ENCODE measurements at places on chromosomes 16 and 17. TPM values are rescaled to one million over a fixed set of nuclear protein-coding genes. Genes with fewer than 3 reads are reported as not detected.
A peak's percentile ranks its signal among the peaks of the same experiment; 100 is the strongest.

The HID1 gene
- total RNA-seq = 1.6 TPM

- H3K4me1 ChIP-seq = peaks cover 77% of the 10 kb centered on the region
- H3K27me3 ChIP-seq = no peaks in the 10 kb centered on the region
- H3K36me3 ChIP-seq = no peaks in the 10 kb centered on the region
- no peak overlapping the region for H3K4me3 ChIP-seq
- no peak overlapping the region for H3K27ac ChIP-seq
Observed at GRCh38 chr16:23859713-23860269, 24.0 kb downstream of the PRKCB start.

The CRISPLD2 gene
- total RNA-seq = 0.14 TPM

DNA sequence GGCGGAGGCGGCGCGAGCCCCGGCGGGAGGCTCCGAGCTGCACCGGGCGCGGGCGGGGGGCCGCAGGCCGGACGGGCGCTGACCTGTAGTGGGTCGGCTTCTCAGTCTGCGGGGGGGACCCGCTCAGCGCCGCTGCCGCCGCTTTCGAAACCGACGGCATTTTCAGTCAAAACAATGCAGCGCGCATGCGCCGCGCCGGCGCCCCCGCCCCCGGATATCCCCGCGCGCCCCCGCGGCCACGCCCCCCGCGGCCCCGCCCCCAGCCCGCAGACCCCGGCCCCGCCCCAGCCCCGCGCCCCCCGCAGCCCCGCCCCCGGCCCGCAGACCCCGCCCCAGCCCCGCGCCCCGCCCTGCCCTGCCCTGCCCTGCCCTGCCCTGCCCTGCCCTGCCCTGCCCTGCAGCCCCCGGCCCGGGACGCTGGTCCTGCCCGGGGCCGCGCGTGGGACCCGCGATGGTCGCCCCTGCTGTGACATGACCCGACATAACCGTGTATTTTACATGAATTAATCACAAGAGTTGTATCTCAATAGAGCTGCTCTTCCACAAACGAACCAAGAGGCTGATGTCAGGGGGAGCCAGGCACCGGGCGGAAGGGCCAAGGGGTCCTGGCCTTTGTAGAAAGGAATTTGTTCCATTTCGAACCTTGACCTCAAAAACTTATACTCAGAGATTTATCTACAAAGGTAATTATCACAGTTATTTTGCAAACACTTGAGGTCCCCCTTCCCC is at the start of gene UNKL:
TSS of gene UNKL (minus strand) at position 173 of the 729 bp plus-strand sequence. CDS start at position 160, 13 bp downstream.
- peaks cover 32% of the 10 kb centered on the region for H3K4me1 ChIP-seq
- H3K36me3 ChIP-seq = peaks cover 3% of the 10 kb centered on the region
- peak within 1 kb of the TSS; percentile 86 for H3K27ac ChIP-seq
- H3K27me3 ChIP-seq = no peaks in the 10 kb centered on the region
- DNase-seq = peak; percentile 79

The SLC12A3 gene
- not detected for total RNA-seq

The CA7 gene
- total RNA-seq = not detected

- H3K4me3 ChIP-seq = no peak overlapping the region
- H3K27ac ChIP-seq = no peak overlapping the region
- no peak for DNase-seq
- H3K4me1 ChIP-seq = no peaks in the 10 kb centered on the region
- no peaks in the 10 kb centered on the region for H3K27me3 ChIP-seq
- no peaks in the 10 kb centered on the region for H3K36me3 ChIP-seq
Observed at GRCh38 chr16:82834151-82834815, 207.5 kb downstream of the CDH13 start.

The MT1H gene
- 7.4 TPM for total RNA-seq

The CYGB gene
- total RNA-seq = not detected

The CCL7 gene
- not detected for total RNA-seq

- no peak for DNase-seq
- peaks cover 44% of the 10 kb centered on the region for H3K36me3 ChIP-seq
- no peak overlapping the region for H3K27ac ChIP-seq
- no peak overlapping the region for H3K4me3 ChIP-seq
Observed at GRCh38 chr17:8482546-8482945, 46.9 kb downstream of the NDEL1 start.

The NECAB2 gene
- not detected for total RNA-seq

DNA sequence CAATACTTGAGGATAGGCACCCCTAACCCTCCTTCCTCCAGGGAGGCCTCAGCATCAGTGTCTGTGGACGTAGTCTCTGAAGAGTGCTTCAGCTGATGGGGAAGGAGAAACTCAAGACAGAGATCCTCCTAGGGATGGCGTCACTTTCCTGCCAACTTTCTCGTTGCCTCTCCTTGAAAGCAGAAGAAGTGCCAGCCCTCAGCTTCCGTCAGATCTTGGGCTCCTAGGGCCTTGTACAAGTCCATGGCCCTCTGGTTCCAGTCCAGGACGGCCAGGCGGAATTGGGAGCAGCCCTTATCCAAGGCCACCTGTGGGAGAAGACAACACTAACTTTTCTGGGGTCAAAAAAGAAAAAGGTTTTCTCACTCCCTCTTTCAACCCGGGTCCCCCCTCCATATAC is 1.3 kb downstream of the SAT2 start:
- peaks cover 1% of the 10 kb centered on the region for H3K36me3 ChIP-seq
- DNase-seq = no peak
- peaks cover 7% of the 10 kb centered on the region for H3K4me1 ChIP-seq
- H3K4me3 ChIP-seq = peak overlapping the region; percentile 88
- no peaks in the 10 kb centered on the region for H3K27me3 ChIP-seq

DNA sequence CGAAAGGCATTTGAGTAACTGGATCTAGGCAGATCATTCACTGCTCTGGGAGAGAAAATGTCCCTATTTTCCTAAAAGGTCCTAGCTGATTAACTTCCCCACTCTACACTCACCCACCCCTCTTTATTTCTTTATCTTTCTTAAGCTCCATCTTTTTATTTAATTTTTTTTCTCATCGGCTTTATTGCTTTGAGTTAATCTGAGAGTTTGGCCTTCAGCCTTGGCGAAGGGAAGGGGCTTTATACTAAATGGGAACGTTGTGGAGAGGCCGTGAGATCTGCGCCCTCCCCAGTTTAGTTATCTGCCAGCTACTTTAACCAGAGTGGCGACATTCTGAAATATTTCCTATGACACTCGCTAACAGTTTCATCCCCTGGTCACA is 882 bp upstream of the TOX3 start:
- peaks cover 7% of the 10 kb centered on the region for H3K4me1 ChIP-seq
- H3K36me3 ChIP-seq = peaks cover 2% of the 10 kb centered on the region
- DNase-seq = no peak
- H3K27ac ChIP-seq = no peak overlapping the region
- H3K4me3 ChIP-seq = no peak overlapping the region

The TP53TG3D gene
- total RNA-seq = not detected

DNA sequence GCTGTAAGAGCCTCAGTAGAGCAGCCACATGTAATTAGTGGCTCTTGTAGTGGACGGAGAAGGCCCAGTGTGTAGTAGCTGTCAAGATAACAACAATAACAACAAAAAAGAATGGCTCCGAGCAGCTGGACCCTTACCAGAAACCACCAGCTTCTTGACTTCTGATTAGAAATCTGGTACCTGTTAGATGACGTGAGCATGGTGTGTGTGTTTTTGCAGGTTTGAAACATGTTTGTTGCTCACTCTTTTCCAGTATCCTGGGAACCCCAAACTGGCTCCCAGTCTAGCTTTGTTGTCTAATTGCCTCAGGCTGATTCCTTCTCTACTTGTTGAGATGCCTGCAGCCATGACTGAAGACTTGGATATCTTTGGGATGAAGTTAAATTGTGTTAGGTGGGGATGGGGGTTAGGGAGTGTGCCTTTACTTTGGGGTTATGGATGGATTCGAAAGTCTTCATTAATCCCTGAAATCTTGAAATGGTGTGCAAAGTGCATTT is 21.0 kb downstream of the IGF2BP1 start:
- H3K36me3 ChIP-seq = no peaks in the 10 kb centered on the region
- H3K27ac ChIP-seq = no peak overlapping the region
- no peak overlapping the region for H3K4me3 ChIP-seq

The PIK3R5 gene
- 18.1 TPM for total RNA-seq

- peaks cover 68% of the 10 kb centered on the region for H3K4me1 ChIP-seq
- no peaks in the 10 kb centered on the region for H3K27me3 ChIP-seq
- peaks cover 62% of the 10 kb centered on the region for H3K36me3 ChIP-seq
- H3K27ac ChIP-seq = peak overlapping the region; percentile 92
- H3K4me3 ChIP-seq = peak overlapping the region; percentile 62
Observed at GRCh38 chr17:44210342-44211192, 8.9 kb downstream of the UBTF start.

DNA sequence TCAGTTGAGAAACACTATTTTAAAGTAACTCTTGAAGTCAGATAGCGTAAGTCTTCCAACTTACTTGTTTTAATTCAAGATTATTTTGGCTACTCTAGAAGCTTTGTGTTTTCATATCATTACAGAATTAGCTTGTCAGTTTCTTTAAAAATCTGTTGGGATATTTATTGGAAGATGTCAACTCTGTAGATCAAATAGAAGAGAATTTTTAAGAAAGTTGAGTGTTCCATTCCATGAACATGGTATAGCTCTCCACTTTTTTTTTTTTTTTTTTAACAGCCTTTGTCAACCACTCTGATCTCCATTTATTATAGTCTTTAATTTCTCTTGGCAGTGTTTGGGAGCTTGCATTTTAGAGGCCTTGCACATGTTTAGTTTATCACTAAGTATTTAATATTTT is 28.7 kb downstream of the NLK start:
- peaks cover 41% of the 10 kb centered on the region for H3K4me1 ChIP-seq
- DNase-seq = no peak

DNA sequence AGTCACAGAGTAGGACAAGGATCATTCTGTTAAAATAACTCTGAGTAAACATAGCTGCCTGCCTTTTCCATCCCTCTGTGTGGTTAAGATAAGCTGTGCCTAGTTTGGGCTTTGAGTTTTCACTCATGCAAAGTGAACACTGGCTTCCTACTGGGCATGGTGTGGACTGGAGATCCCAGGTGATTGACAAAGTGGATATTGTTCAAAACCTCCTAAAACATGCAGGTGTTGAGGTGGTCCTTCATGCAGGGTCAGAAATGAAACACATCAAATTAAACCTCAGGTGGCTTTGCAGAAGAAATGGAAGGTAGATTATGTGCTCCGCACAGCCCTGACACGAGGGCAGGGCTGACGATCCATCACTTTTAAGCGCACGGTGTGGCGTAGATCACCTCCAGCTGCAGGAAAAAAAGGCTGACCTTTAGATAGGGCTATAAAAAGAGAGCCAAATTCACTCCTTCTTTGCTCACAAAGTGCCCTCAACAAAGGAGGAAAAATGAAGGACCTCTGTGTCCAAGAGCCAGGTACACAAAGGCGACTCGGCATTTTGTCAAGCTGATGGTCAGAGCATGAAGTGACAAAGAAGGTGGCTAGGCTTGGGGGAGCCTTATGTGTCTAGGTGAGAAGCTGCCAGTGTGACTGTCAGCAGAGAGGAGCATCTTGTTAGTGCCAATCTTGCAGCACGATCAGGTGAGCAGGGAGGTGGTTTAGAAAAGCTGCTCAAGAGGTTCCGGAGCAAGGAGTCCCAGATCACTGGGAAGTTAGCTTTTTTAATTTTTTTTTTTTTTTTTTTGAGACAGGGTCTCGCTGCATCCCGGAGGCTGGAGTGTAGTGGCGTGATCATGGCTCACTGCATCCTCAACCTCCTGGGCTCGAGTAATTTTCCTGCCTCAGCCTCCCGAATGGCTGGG is 19.9 kb upstream of the ITPRIPL2 start:
- no peaks in the 10 kb centered on the region for H3K27me3 ChIP-seq
- DNase-seq = no peak
- peaks cover 5% of the 10 kb centered on the region for H3K4me1 ChIP-seq
- no peaks in the 10 kb centered on the region for H3K36me3 ChIP-seq

- no peak overlapping the region for H3K4me3 ChIP-seq
- no peak overlapping the region for H3K27ac ChIP-seq
- H3K36me3 ChIP-seq = peaks cover 7% of the 10 kb centered on the region
- H3K27me3 ChIP-seq = peaks cover 27% of the 10 kb centered on the region
- DNase-seq = no peak
Observed at GRCh38 chr17:42667088-42667951, 8.2 kb downstream of the TUBG2 start.

The ITGAL gene
- 83.8 TPM for total RNA-seq

The KRT12 gene
- total RNA-seq = not detected

GRCh38 chr17:76674600-76674999 is 31.0 kb upstream of the ST6GALNAC1 start:
- peaks cover 1% of the 10 kb centered on the region for H3K36me3 ChIP-seq
- H3K27me3 ChIP-seq = no peaks in the 10 kb centered on the region
- no peak overlapping the region for H3K27ac ChIP-seq
- no peak for DNase-seq
- H3K4me1 ChIP-seq = peaks cover 26% of the 10 kb centered on the region
